Suprapubic skin (tissue), 4 donors: ENCODE measurements at places on chromosomes 3 and 15.

- no peak for DNase-seq
These were observed 18.1 kb downstream of the FOXL2 start for GRCh38 chr3:138928727-138929372.

DNA sequence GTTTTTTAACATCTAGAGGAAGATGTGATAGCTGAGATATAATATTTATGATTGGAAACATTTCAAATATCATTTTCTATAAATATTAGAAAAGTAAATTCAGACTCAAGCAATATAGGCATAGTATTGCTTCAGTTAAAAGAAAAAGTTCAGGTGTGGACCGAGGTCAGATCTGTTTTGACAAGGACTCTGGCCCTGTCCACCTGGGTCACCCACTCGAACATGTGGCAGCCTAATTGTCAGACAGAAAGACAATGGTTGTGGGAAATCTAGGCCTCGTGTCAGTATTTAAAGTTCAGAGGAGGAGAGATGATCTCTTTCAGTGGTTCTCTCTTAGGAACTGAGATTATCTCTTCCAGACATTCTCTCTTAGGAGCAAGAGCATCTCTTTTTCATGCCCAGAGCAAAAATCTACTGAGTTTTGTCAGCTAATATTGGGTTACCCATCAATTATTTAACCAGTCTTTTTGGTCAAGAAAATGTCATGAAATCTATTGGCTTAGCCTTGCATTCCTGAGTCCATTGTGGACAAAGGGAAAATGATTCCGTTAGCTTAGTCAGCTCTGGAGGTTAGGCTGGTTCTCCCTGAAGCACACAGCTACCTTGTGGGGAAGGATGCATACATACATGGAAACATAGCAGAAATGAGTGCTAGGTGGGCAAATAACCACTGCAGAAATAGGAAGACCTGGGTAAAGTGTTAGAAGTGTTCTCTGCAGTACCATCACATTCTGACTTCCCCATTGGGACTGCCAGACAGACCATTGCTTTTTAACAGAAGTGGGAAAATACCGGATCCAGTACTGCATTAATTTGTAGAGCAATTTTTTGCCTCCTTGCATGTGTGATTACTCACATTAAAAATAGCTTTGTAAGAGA is 343.3 kb downstream of the GRM7 start:
- no peak for DNase-seq

GRCh38 chr15:50302581-50302980 is 37.1 kb upstream of the HDC start:
- DNase-seq = no peak

DNA sequence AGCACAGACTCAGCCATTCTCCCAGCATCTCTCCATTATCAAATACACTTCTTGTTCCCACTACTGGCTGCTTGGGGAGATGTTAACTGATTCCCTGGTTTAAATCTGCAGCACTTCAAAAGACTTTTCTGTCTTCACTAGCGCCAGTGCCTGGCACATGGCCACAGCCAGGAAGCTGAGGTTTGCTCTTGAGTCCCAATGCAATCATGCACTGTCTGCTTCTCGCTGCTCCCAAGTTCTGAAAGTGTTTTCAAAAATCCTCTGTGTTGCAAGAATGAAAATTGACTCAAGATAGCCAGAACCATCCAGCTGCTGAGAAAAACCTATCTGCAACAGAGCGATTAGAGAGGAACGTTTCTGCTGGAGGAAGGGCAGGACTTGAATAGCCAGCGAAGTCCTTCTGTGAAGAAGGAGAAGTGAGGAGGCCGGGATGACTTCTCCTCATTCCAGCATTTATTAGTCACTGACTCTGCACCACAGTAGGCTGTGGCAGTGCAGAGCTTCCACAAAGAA is 358.4 kb upstream of the NR2F2 start:
- no peak for DNase-seq

DNA sequence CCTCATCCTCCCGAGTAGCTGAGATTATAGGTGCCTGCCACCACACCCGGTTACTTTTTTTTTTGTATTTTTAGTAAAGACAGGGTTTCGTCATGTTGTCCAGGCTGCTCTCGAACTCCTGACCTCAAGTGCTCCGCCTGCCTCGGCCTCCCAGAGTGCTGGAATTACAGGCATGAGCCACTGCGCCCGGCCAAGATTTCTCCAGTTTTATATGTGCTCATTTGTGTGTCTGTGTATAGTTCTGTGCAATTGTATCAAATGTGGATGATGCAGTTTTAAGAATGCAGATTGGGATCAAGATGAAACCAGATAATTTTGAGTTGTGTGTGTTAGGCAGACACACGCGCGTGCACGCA is 68.3 kb downstream of the SLCO3A1 start:
- DNase-seq = no peak

DNA sequence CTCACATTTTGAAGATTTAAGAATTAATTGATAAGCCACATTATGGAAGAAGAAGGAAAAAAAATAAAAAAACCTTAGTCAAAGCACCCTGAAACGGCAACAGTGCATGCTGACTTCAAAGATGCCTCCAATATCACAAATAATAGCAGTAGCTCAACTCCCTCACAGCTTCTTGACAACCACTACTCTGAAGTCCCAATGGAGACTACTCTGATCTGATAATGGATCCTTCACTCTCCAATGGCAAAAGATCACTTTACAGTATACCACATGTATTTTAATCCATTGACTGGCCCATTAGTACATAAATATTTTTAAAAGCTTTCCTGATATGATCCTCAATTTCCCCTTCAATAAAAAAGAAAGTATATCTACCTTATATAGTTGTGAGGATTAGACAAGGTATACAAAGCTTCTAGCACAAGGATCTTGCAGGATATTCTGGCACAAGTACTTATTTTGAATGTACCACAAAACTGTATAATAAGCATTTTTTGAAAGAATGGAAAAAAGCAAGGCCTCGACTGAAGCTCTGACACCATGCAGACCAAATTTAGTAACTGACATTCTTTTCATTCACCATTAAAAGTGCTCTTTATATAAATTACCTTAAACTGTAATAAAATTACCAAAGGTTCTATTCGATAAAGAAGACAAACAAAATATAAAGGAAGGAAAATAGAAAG is 91.9 kb downstream of the PEAK1 start:
- DNase-seq = no peak

DNA sequence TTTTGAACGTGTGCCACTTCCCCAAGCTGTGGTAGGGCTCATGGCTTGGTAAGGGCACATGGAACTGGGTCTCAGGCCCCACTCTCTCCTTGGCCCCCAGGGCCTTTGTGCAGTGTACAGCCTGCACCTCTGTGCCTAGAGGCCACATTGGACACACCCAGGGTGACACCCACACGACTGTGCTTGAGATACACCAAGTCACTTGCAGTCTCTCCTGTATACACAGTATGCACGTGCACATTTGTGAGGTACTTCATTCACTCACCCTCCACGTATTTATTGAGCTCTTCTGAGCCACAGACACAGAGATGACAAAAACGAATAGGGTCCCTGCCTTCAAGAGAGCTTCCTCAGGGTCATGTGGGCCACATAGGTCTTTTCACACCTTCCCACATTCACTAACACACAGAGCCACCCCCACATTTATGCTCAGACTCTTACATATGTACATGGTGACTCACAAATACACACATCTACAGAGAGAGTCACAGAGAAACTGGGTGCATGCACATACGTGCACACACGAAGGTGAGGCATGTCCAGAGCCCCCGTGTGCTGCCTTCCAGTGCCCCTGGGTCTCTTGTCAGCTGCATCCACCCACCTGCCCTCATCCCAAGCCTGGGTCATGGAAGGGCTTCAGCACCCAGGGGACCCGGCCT is 9.8 kb upstream of the TMEM115 start:
- DNase-seq = no peak

DNA sequence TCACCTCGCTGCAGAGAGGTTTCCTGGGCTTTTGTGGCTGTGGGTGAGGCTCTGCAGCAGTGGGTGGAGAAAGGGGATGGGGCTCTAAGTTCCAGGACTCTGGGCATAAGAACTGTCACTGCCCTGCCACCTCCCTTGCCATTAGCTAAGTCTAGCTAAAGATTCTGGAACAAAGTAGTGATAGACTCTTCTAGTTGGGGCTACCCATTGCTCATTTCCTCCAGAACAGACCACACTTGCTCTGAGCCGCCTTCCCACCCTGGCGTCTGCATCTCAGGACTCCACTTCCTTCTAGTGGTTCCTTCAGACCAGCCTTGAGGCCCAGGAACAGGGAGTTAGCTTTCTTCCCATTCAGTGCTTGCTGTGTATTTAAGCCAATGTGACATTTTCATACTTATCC is 7.5 kb downstream of the ARHGAP31 start:
- DNase-seq = no peak

- no peak for DNase-seq
These were observed 8.8 kb upstream of the C15orf61 start for GRCh38 chr15:67512140-67512539.

DNA sequence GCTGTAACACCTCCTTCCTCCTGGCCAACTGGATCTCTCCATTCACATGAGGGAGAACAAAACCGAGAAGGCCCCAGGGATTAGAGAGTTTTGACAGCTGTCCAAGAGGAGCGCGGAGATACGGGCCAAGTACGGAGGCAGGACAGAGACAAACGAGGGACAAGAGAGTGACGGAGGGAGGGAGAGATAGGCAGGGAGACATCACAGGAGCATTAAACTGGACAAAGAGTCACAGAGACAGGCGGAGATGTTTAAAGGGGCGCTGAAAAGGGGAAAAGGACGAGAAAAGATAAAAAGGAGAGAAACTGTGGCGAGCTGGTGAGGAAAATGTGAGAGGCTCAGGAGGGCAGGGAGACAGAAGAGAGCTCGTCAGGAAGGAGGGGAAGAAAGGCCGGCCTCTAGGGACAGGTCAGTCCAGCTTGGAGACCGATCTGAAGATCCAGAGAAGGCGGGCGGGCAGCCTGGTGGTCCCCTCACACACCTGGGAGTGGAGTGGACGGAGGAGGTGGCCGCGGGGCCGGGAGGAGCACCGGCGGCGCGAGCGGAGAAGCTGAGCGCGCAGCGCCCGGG is 40.5 kb upstream of the ROPN1 start:
- DNase-seq = peak; percentile 62

GRCh38 chr15:37733628-37734027 is 200.8 kb upstream of the TMCO5A start:
- DNase-seq = no peak

- DNase-seq = no peak
These were observed 15.3 kb downstream of the SNX1 start for GRCh38 chr15:64110950-64111678.

GRCh38 chr3:53940623-53941022 is 49.0 kb upstream of the SELENOK start:
- no peak for DNase-seq

DNA sequence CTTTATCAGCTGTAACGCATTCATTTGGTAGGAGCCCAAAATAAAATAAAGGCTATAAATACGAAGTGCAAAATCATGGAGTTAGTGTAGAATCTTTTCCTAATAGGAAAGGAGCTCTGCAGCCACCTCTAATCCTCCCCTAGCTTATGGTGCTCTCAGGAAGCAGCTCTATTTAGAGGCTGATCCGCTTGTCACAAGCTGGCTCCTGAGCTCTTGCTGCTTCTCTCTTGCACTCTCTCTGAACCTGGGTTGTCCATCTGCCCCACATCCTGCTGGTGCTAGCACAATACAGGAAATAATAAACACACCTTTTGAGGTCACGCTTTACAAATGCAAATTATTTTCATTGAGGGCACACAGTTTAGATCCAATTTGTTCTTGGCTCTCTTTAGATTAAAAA is 37.3 kb upstream of the BFSP2 start:
- no peak for DNase-seq

- DNase-seq = no peak
These were observed 115.7 kb upstream of the BFSP2 start for GRCh38 chr3:133283958-133284807.

GRCh38 chr3:12983319-12983718 is 89.9 kb downstream of the IQSEC1 start:
- no peak for DNase-seq

DNA sequence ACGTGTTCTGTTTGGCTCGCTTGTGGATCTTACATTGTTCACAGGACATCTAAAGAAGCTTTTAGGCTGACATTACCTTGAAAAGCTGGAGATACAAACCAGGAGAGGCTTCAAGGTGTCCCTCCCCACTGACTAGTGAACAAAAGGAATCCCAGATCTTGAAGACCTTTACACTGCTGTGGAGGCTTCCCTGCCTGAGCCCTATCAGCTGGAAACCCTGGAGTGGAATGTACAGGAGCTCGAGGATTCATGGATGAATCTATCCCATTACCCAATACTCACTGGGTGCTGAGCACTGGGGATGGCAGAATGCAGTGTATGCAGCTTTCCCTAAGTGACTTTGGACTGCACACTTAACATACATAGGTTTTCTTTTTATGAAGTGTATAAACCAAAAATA is 82.3 kb upstream of the MFGE8 start:
- DNase-seq = no peak

DNA sequence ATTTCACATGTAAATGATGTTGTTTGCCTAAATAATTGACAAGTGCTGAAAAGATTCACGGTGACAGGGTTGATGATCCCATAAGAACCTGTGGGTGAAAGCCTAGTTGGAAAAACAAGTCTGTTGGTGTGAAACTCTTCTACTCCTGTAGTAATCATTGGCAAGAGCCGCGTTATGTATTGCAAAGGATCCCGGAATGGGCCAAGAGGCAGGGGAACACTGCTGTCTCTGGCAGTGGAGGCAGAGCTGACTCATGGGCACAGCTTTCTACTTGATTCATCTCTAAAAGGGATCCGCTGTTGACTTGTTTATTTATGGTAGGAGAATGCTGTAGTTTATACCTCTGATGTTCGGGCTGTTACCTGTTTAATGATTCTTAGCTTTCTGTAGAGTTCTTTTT is 63.1 kb downstream of the MAP6D1 start:
- DNase-seq = no peak

DNA sequence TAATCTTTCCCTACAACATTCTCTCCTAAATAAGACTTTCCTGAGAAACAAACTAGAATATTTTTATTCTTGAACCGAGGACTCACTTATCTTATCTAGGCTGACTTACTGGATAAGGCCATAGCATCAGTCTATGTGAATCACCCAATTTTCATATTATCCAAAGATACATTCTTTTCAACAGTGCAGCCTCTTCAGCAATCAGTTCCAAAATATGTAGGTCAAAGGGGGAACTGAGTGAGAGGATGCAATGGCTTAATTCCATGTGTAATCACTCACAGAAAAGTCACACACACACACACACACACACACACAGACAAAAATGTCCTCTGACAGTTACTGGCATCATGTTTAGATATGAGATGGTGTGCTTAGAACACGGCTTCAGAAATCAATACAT is 31.5 kb upstream of the MECOM start:
- no peak for DNase-seq

GRCh38 chr15:67511606-67512005 is 9.3 kb upstream of the C15orf61 start:
- no peak for DNase-seq

- no peak for DNase-seq
These were observed 99.8 kb upstream of the BFSP2 start for GRCh38 chr3:133300102-133300501.

DNA sequence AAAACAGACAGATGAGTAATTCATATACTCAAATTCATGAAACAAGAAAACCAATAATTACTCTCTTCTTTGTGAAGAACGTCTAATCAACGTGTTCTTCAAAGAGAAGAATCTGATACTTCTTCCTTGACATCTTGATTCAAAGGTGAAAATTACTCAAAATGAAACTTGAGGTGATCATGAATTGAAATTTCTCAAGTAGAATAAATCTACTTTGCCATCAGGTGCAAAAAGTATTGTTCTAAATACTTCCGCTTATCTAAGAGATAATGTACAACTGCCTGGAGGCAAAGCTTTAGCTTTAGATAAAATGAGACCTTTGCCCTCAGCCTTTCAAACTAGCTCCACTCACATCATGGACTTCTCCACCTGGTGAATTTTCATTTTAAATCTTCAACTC is 13.9 kb upstream of the XXYLT1 start:
- DNase-seq = no peak
